ENCODE measurements at places on chromosomes 7 and 10.

DNA sequence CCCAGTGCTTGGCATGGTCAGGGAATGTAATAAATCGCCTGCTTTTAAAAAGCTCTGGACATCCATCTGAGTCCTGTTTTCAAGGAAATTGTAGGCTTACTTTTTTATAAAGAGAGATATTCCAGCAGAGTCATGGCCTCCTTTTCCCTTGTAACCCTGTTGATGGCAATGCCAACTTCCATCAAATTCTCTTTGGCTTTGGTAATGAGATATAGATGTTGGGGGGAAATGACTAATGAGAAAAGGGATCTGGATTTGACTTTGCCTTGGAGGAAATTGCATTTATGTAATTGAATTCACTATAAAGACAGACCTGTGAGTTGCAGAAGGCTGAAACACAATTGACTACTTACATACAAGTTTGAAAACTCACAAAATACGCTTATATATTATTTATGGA is 347.5 kb downstream of the GPR158 start:
- no peak for DNase-seq

DNA sequence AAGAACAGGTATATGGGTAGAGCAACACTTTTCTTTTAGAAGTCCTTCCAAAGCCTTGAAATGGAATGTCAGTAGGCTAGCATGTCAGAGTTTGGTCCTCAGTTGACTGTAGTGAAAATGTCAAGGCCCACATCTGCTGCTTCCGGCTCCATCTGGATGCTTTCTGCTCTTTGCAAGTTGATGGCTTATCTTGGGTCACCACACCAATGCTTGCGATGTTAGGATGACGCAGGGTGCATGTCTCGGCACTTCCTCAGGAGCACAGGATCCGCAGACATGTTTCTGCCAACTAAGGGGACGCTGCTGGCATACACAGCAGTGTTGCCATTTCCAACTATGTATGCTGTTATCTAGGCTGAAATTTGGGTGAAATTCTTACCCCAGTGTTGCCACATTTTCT is 14.0 kb upstream of the HBP1 start:
- no peak for DNase-seq

- no peak for DNase-seq
Observed at GRCh38 chr10:6178581-6178980, 24.2 kb upstream of the PFKFB3 start.

- no peak for DNase-seq
Observed at GRCh38 chr10:5442065-5442989, 30.0 kb downstream of the NET1 start.

GRCh38 chr7:81618396-81619014 is 151.3 kb downstream of the HGF start:
- peak; percentile 74 for DNase-seq

GRCh38 chr10:128064970-128065580 is 61.1 kb downstream of the MKI67 start:
- DNase-seq, result no peak

DNA sequence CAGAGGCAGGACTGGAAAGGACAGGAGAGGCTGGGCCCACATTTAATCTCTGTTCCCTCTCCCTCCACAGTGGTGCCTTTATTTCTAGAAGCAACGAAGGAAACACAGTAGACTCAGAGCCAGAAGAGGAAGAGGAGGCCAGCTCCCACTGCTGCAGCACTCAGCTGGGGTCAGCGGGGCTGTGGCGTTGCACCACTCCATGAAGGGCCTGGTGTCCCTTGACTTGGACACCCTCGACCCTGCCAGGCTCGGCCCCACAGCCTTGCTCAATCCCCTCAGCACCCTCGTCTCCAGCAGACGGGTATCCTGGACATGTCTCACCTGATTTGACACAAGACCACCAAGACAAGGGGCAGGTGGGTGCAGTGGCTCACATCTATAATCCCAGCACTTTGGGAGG is 38.8 kb downstream of the PRKAG2 start:
- DNase-seq, result no peak

GRCh38 chr10:47078393-47079203 is 167.4 kb downstream of the PTPN20 start:
- DNase-seq, result no peak

DNA sequence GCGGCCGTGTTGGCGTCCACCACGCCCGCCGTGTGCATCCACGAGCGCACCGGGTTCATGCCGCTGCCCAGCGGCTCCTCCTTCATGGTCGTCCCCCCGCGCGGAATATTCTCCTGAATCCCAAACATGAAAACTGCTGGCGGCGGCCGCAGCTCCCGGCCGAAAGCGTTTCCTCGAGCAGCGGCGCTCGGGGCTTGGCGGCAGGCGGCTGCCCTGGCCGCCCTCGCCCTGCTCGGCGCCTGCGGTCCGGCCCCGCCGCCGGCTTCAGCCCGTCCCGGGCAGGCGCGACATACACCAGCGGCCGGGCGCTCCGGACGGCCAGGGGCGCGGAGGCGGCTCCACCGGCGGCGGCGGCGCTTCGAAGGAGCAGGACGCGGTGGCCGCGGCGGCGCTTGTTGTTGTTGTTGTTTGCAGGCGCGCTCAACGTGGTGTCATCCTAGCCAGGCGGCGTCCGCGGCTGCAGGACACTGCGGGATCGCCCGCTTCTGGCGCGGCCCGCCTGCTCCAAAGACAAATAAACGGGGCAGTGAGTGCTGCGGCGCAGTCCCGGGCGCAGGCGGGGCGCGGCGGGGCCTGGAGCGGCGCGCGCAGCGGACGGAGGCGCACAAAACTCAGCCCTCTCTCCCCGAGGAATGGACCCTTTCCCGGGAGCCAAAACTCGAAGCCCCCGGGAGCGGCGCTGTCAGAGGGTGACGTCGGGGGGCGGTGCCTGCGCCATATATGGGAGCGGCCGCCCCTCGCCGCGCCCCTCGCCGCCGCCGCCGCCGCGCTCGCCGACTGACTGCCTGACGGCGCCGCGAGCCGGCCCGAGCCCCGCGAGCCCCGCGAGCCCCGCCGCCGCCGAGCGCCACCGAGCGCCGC is at the start of gene EBF3:
Gene EBF3 (minus strand): TSS at position 634 of the 861 bp plus-strand sequence. CDS start 506 bp downstream, at position 128.
- no peak for DNase-seq

DNA sequence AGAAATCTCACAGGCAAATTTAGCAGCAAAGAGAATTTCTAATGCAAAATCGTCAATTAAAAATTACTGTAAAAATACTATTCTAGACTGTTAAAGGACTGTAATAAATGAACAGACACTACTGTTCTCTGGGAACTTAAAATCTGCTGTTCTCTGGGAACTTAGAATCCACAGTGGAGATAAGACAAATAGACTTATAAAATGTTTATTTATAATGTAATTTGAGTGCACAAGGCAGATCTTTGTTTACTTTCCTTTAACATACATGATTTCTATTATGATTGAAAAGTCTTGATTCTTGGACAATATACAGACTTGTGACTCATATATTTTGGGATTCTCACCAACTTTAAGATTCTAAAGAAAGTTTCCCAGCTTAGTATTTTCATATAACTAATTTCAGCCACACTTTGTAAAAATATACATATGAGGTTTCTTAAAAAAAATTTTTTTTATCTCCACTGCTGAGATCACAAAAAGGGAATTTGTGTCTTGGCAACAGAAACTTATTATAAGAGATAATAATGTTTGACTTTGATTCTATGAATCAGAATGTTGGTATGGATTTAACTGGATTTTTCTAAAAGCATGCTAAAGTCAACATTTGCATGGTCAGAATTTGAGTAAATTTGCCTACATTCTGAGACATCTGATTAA is 166.3 kb upstream of the RHOBTB1 start:
- DNase-seq, result no peak

DNA sequence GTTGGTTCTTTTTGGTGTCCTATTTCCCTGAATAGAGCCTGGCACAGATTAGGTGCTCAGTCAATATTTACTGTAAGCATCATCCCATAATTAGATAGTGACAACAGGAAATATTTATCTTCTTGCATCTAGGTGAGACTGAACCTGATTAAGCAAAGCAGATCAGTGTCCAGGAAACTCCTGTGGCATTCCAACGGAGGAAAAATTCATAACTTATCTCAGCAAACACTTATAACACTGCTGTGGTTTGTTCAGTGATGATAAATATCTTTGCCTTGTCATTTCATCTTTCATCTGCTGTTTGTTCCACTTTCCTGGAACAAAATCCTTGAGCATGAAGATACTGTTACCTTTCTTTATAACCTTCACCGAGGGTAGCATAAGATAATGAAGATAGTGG is 1160.3 kb upstream of the AUTS2 start:
- DNase-seq, result no peak

GRCh38 chr10:51063166-51063565 is 11.1 kb upstream of the PRKG1 start:
- no peak for DNase-seq

GRCh38 chr7:26293569-26294308 is 2.1 kb downstream of the SNX10 start:
- no peak for DNase-seq

DNA sequence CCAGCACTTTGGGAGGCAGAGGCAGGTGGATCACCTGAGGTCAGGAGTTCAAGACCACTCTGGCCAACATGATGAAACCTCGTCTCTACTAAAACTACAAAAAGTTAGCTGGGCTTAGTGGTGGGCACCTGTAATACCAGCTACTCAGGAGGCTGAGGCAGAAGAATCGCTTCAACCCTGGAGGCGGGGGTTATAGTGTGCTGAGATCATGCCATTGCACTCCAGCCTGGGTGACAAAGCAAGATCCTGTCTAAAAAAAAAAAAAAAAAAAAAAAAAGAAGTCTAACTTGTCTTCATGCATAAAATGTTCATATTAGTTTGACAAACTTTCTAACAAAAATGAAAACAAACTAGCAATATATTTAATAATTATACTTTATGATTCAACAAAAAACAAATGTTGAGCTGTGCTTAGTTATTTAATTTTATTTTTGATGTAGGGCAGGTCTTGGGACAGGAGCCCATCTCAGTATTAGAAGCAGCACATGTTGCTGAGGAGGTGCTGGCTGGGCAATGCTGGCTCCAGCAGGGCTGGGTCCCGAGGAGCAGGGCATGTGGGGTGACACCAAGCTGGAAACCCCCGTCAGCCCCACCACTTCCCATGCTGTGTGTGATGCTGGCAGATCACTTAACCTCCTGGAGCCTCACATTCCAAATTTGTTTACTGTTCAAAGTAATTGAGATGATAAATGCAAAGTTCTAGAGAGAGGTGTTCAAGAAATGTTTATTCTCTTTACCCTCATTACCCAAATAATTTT is 335.3 kb upstream of the KLF6 start:
- no peak for DNase-seq

GRCh38 chr10:70267161-70267933 is 16.5 kb downstream of the NPFFR1 start:
- DNase-seq, result peak; percentile 92

- DNase-seq, result peak; percentile 35
Observed at GRCh38 chr10:4270116-4270515, 485.1 kb upstream of the KLF6 start.

DNA sequence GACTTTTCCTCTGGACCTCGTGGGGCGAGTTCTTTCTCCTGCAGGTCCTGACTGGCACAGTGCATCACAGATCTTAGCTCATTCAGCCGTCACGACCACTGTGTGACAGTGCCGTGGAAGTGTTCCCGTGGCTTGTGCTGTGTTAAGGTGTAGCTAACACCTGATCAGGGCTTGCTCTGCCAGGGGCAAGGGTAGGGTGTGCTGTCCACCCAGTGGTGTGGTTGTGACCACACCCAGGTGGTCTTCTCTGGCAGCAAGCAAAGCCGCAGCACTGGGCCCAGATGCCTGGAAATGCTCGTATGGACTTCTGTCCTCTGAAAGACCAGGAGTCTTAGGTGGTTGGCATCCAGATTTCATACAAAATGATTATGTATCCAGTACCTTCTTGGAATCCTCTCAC is 86.2 kb downstream of the GLRX3 start:
- DNase-seq, result no peak

DNA sequence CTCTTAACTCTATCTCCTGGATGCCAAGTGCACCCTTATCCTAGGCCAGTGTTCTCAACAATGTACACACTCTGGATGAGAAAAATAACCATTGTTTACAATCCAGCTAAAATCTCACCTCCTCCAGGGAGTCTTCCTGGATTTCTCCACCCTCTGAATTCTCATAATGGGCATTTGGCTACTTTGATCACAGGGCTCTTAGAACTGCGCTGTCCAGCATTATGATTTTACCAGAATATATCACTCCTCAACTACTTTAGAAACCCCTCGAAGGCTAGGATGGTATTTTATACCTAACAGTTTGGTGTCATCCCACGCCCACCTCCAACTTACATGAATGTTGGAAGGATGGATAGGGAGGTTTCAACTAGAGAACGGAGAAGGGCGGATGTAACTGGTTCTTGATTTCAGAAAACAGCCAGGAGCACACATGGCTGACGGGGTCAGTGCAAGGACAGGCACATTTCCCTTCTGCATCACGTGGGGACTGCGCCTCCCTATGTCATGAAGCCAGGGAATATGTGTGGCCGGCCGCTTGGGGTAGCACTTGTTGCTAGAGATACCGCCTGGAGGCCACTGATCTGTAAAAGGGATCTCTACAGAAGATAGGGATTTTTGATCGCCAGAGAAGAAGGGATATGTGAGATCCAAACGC is 1.2 kb upstream of the ATP6V0E2 start:
- DNase-seq, result peak; percentile 37

- DNase-seq, result no peak
Observed at GRCh38 chr7:130493275-130493873, 1.5 kb downstream of the MEST start.

Measured in kidney epithelial cell (primary cell).